ENCODE measurements at places on chromosomes 5 and 9.

DNA sequence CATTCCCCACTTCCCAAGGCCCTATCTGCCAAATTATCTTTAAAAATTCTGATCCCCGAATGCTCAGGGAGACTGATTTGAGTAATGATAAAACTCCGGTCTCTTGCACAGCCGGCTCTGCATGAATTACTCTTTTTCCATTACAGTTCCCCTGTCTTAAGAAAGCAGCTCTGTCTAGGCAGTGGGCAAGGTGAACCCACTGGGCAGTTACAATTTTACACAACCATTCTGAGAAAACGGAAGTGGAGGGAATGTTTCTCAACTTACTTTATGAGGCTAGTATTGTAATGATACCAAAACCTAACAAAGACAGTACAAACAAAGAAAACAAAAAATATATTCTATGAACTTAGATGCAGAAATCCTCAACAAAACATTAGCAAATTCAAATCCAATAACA, 100.0 kb downstream of the MCTP1 start:
- DNase-seq = no peak

DNA sequence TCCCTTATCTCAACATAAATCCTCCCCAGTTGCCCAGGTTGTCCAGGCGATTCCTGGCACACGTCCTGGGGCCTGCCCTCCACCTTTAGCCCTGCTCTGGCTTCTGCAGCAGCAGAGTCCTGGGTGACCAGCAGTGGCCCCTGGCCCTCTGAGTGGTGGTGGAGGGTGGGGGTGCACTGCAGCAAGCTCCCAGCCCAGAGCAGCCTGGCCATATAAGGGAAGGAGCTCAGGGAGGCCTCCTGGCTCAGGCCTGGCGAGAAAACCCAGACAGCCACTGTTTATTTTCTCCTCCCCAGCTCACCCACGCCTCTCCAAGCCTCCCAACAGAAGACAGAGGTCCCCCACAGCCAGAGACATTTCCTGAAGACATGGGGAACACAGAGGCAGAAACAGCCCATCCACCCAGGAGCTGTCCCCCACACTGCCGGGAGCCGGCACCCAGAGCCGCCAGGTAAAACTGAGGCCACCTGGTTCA, 44.7 kb upstream of the IL17B start:
- no peak for DNase-seq

DNA sequence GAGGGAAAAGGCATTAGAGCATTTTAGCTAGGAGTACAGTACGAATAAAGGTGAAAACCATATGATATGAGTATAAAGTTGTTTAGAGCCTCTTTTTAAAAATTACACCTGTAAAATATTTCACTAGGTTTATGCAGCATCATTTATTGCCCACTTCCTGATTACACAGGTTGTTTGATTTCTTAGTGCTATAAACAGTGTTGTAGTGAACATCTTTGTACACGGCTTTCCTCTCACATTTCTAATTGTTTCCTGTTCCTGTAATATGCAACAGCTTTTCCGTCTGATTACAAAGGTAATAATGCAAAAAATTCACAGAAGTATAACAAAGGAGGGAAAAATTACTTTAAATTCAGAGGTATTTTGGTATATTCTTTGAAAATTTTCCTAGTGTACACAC, 13.0 kb downstream of the STOM start:
- DNase-seq = no peak

- DNase-seq = no peak
Measured at GRCh38 chr5:88144219-88145001, 124.2 kb downstream of the TMEM161B start.

- DNase-seq = no peak
Measured at GRCh38 chr5:151906246-151906645, 18.4 kb downstream of the GLRA1 start.

GRCh38 chr5:35313291-35313690, 83.0 kb upstream of the PRLR start:
- DNase-seq = peak; percentile 23

GRCh38 chr5:84384604-84385575, at the start of gene EDIL3:
EDIL3 (minus strand) TSS chr5:84384880; CDS start chr5:84384374, 506 bp downstream.
- peak; percentile 40 for DNase-seq

- no peak for DNase-seq
Measured at GRCh38 chr9:74524289-74524688, 27.2 kb downstream of the RORB start.

DNA sequence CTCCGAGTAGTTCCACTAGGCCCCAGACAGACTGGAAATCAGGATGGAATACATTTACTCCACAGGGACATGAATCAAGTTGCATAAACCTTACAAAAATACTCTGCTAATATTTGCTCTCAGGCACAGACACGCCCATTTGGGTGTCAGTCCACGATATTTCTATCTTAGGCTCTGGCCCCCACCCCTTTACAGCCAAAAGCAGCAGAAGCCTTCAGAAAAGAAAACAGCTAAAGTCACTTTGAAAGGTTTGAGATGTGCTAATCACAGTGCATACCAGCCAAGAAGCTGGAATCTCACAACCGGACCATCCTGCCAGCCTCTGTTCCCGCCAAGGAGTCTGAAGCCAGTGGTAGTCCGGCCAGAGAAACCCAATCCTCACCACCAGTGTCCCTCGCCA, 22.6 kb downstream of the PTPN3 start:
- DNase-seq = no peak

DNA sequence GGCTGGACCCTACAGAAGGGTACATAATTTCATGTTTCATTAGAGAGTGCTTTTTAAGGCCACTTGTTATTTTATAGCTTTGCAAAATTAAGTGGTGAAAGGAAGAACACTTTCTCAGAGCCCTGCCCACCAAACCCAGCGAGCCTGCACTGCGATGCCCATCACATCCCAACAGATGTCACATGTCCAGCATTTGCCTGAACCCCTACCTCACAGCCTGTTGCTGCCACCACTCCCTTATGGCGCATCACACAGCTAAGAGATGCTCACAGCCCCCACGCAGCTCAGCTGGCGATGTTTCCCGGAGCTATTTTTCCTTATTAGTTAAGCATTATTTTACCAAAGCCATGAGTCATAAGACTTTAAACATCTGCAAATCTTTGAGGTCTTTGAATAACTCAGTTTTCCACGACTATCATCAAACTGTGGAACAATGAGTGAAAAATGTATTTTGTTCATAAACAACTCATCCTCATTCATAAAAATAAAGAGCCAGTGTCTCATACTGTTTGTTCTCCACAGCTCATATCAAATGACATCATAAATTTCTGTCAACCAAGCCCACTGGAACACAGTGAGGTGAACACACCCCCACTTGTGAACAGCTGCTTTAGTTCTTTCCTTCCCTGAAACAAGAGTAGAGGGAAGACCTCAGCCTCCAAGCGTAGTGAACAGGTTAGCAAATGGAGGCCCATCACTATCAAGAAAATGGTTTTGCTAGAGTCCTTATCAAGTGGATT, 104.9 kb downstream of the SYK start:
- no peak for DNase-seq

DNA sequence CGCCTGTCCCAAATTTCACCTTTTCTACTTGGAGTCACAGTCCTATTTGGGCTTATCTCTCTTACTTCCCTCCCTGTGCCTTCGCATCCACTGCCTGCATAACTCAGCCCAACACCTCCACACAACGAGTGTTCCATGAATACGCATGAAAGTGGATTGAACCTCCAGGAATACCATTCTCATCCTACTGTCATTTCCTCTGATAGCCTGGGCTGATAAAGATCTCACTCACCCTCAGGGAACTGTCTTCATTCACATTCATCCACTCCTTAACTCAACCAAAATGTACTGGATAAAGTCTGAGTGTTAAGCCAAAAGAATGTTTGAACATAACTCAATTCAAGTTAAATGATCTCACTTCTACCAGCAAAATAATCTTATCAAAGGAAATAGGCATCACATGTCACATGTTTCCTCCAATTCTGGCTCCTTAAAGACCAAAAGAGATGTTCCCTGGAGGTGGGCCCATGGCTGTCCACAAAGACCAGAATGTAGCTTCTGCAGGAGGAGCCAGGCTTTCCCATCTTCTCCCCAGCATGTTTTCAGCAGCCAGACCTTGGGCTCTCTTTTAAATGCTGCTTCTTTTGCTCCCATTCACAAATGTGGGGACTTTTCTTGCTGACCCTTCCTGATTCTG, 28.4 kb upstream of the TRIO start:
- DNase-seq = no peak

GRCh38 chr5:43049236-43049635, 9.1 kb upstream of the ANXA2R start:
- no peak for DNase-seq

GRCh38 chr5:126869005-126869451, 92.1 kb downstream of the LMNB1 start:
- DNase-seq = peak; percentile 87

- DNase-seq = peak; percentile 70
Measured at GRCh38 chr5:39775086-39775796, 350.5 kb upstream of the DAB2 start.

DNA sequence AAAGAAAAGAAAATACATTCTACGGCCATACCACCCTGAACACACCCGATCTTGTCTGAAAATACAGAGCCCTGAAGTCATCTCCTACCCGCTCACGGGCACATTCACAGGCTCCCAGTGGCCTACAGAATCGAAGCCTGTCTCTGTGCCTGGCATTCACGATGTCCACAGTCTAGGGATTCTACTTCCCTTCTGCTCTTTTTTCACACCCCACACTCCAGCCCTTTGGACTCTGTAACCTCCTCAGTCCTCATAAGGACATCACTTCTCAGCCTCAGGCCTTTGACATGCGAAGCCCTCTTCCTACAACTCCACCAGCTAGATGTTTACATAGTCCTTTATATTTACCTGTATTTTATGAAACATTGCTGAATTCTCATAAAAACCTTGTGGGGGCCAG, 77.8 kb downstream of the CSNK1A1 start:
- DNase-seq = no peak

- no peak for DNase-seq
Measured at GRCh38 chr9:87655731-87656130, 70.2 kb upstream of the CTSL start.

- peak; percentile 92 for DNase-seq
Measured at GRCh38 chr5:137142764-137143605, 356.1 kb downstream of the SPOCK1 start.

DNA sequence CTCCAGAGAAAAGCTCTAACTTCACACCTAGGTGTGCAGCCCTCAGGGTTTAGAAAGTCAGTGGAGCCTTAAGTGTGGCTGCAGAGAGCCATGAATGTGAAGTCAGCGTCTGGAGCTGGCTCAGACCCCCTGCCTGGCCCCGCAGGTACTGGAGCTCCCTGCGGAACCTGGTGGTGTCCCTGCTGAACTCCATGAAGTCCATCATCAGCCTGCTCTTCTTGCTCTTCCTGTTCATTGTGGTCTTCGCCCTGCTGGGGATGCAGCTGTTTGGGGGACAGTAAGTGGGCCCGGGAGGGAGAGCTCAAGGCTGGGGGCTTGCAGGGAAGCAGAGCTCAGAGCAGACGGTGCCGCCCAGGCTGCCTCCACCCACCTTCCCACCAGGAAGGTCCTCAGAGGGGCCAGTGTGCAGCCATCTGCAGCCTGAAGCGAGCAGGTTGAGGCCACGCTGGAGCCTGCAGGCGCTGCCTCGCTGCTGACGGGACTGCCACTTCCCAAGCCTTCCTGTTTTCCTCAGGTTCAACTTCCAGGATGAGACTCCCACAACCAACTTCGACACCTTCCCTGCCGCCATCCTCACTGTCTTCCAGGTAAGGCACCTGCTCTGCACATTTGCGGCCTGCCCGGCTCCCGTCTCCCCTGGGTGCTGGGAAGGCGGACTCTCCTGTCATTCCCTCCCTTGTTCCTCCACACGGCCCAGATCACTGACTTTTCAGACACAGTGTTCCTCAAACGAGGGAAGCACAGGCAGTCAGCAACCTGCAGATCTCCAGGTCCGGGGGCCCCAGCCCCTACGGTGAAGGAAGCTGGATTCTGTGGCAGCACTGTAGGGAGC, 108.9 kb downstream of the CACNA1B start:
- DNase-seq = peak; percentile 6

DNA sequence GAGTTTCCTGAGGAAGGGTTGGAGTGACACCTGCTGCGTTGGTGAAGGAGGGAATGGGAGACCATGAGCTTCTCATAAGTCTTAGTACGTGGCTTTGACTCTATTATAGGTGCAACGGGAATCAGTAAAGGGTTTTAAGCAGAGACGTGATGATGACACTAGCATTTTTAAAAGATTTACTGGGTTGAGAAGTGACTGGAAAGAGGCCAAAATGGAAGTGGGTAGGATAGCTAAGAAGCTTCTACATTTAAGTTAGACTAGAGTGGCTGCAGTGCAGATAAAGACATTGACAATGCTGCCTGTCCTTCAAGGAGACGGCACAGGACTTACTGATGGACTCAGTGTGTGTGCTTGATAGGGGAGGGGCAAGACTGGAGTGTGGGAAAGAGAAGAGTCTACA, 6.2 kb downstream of the GAPT start:
- no peak for DNase-seq

GRCh38 chr5:73783828-73784227, 157.8 kb downstream of the ARHGEF28 start:
- peak; percentile 29 for DNase-seq

DNA sequence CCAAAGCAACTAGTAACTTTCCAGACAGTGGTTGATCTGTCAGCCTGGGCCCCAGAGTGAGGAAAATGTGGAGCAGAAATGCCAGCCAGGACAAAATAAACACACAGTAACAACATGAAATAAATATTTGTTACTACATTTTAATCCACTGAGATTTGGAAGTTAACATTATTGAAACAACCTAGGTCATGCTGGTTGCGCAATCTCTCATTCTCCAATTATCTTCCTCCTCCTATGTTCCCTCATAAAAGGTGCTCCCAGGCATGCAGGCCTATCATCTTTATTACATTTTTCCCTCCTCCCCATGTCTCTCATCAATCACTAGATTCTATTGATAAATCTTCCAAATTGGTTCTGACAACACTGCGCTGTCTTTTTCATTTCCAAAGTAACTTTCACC, 363.1 kb downstream of the HINT1 start:
- no peak for DNase-seq

GRCh38 chr5:164184158-164184557, 678.7 kb downstream of the MAT2B start:
- DNase-seq = no peak

DNA sequence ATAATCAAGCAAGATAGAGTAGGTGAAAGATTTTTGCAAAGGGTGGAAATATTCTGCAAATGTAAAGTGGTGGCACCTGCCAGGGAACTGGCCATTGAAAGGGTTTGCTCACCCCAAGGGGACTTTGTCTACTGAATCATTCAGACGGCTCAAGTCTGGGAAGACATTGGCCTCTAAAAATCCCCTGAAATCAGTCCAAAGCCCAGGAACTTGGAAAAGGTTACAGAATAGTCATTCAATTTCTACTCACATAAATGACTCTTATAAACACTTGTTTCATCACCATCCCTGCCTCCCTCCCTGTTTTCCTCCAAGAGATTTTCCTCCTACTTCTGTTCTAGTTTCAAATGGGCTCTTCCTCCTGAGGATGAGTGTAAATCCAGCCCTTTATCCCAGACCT, 28.5 kb downstream of the ZNF366 start:
- DNase-seq = peak; percentile 22

DNA sequence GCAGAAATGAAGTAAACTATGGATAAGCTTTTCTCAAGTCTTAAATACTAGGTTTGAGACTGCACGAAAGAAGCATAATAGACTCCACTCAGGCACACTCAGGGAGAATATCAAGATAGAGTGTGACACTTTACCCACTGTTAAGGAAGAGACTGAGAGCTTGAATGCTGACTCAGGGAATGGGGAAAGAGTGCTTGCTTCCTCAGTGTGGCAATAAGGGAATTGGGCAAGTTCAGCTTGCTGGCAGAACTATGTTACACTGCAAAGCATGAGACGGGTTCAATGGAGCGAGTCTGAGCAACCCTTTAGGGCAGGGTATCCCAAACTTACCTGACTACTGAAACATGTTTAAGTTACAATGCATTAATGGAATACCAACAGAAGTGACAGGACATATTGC, 237.7 kb upstream of the MEF2C start:
- peak; percentile 12 for DNase-seq
